ENCODE measurements at places on chromosomes 7 and 10.
A peak's percentile ranks its signal among the peaks of the same experiment; 100 is the strongest.

- DNase-seq = no peak
Observed at GRCh38 chr10:103514244-103514643, 20.7 kb downstream of the NEURL1 start.

DNA sequence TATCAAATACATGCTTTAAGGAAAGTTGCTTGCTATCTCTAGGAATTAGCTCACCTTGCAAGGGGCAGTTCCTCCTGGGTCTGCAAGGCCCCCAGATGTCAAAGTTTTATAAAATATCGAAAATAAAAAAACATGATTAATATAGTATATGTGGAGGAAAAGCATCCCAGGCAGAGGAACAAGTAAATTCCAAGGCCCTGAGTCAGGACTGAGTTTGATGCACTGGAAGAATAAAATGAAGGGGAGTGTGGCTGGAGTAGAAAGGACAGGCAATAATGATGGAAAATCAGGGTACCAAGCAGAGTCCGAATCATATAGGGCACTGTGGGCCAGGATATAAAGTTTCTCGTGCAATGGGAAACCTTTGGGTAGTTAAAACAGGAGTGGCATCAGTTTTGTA is 112.4 kb upstream of the EEPD1 start:
- DNase-seq = no peak

- no peak for DNase-seq
Observed at GRCh38 chr7:97011536-97012364, 6.4 kb downstream of the DLX6 start.

DNA sequence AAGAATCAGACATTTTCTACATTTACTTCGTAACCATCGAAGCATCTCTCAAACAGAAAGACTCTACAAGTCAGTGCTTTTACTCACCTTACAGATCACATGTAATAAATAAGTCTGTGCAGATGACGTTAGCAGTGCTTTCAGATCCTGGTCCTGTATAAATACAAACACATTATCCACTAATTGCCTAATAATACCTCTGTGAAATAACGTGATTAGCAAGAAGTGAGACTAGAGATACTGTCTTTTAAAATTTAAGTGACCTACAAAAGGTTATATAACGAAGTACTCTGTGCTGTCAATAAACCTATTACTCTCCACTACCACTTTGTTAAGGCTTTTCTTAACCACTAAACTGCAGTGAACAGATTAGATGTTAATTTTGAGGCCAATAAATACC is 246.9 kb downstream of the NSUN6 start:
- no peak for DNase-seq

- DNase-seq = no peak
Observed at GRCh38 chr10:87659571-87660483, at the start of gene PAPSS2. PAPSS2 (plus strand) TSS chr10:87659878; CDS start chr10:87659982, 104 bp downstream.

- DNase-seq = no peak
Observed at GRCh38 chr10:63241841-63242281, 108.7 kb downstream of the NRBF2 start.

- no peak for DNase-seq
Observed at GRCh38 chr7:832167-832967, at the start of gene SUN1. SUN1 (plus strand) TSS chr7:832476; CDS start chr7:832525, 49 bp downstream.

- no peak for DNase-seq
Observed at GRCh38 chr10:79238158-79238520, 109.1 kb upstream of the PPIF start.

- DNase-seq = no peak
Observed at GRCh38 chr7:142789441-142789840, 18.7 kb downstream of the PRSS2 start.

DNA sequence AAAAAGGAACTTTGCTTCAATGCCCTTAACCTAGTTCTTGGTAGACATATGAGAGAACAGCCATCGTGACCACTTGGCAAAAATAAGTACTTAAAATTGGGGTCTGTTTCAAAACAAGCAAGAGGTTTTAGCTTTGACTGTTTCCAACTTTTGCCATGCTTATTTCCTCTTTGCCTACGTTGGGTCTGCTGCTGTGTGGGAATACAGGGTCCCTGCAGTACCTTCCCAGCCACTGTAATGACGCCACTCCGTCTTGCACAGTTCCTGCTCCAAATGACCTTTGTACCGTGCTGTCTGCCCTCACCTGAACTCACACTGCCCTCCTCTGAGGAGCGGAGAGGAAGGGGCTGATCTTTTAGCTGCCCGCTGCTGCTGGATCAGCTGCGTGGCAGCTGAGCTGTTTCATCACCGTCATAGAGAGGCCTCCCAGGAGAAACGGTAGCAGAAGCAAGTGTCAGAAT is 133.1 kb downstream of the MAPK8 start:
- DNase-seq = no peak

DNA sequence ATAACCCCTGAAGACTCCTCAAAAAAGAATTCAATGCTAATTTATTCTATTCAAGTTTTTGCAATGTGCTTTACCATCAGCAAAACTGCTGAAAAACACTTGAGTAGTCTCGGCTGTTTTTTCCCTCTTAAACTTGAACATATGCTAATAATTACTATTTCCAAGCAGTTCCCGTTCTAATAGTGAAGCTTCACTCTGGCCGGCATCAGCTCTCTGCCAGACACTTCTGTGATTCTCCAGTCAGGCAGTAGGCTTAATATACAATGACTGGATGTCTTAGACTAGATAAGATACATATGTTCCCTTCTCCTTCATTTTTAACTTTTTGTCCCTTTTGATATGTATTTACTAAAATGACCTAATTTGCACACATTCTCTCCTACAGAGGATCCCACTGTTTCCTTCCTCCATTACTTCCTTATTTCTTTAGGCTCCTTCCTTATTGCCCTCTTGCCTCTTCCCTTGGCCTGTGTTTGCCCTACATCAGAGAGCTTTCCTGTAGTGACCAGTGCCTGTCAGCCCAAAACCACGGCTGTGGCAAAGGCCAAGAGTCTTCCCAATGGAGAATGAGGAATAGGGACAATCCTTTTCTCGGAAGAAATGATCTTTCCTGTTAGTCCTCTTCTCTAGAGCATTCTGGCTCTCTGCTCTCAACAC is 23.5 kb downstream of the HEPACAM2 start:
- DNase-seq = no peak

- DNase-seq = no peak
Observed at GRCh38 chr10:13317474-13317873, 17.6 kb upstream of the PHYH start.

DNA sequence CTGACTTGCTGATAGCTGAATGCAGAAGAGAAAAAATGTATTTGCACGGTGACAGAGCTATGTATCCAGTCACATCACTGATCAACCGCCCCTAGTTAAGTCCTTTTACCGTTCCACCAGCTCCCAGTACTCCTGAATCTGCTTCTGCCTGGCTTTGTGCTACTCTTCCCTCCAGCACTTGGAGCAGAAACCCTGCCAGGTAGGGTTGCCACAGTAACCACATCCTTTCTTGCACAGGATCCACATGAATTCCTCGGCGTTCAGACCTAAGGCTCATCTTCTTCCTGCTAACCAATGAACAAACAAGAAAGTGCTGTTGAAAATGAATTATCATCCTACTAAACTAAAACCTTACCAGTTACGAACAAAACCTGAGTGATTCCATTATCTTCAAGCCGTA is 52.0 kb upstream of the KCTD7 start:
- peak; percentile 4 for DNase-seq

DNA sequence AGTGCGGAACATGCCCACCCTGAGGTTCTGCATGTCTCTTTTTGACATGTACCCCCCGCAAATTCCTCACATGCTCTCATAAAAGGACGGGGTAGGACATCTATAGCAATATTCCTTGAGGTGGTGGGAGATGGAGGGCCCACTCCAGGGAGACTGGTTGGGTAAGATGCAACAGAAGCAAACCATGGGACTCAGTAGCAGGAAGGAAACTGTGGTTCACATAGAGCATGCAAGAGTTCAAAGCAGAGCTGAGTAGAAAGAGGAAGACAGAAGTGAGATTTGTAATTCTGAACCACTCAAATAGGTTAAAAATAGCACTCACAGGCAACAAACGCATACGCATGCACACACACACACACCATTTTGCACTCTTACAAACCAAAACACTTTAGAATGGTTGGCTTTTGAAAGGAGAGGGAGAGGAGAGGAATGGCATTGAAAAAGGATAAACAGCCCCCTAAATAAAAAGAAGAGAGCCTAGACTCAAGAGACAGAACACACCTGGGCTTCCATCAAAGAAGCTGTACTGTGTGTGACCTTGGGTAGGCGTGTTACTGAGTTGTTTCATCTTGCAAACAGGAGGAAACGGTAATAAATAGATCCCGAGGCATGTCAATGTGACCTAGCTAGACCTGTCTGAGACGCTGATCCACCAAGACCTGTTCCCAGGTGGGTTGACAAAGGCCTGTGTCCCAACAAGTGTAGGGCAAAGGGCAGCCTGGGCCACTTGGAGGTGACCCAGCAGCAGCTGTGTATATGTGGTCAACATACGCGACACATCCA is 77.6 kb upstream of the LRRC4 start:
- no peak for DNase-seq

DNA sequence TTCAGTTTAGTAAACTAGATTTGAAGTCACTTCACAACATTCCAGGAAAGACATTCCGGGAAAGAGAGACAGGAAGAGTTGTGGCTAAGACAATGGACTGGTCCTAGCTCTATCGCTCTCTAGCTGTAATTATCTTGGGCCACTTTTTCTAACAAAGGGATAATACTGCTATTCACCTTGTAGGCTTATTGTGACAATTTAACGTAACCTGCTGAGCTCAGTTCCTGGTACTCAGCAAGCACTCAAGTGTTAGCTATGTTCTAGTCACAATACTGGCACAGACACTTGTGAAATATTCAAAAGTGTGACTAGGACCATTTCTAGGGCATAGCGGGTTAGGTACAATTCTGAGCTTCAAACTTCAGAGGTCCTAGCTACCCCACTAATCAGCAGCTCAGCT is 12.0 kb upstream of the NRCAM start:
- no peak for DNase-seq

DNA sequence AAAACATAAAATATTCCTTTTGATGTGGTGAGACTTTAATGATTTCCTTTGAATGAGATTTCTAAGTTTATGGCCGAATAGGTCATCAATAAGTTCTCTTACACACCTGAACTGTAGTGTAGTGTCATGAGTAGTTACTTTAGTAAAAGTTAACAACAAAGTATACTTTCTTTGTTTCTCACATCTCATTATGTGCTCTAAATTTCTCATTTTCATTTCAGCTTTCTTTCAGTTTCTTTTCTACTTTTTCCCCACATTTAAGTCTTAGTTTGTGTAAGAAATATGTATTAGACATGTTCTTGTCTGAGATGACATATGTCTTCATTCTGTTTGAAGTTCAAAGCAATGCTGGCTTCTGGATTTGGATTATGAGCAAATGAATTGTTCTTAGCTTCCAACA is 348.1 kb downstream of the ANKRD7 start:
- no peak for DNase-seq

- no peak for DNase-seq
Observed at GRCh38 chr7:131909151-131909768, 352.8 kb upstream of the PODXL start.

DNA sequence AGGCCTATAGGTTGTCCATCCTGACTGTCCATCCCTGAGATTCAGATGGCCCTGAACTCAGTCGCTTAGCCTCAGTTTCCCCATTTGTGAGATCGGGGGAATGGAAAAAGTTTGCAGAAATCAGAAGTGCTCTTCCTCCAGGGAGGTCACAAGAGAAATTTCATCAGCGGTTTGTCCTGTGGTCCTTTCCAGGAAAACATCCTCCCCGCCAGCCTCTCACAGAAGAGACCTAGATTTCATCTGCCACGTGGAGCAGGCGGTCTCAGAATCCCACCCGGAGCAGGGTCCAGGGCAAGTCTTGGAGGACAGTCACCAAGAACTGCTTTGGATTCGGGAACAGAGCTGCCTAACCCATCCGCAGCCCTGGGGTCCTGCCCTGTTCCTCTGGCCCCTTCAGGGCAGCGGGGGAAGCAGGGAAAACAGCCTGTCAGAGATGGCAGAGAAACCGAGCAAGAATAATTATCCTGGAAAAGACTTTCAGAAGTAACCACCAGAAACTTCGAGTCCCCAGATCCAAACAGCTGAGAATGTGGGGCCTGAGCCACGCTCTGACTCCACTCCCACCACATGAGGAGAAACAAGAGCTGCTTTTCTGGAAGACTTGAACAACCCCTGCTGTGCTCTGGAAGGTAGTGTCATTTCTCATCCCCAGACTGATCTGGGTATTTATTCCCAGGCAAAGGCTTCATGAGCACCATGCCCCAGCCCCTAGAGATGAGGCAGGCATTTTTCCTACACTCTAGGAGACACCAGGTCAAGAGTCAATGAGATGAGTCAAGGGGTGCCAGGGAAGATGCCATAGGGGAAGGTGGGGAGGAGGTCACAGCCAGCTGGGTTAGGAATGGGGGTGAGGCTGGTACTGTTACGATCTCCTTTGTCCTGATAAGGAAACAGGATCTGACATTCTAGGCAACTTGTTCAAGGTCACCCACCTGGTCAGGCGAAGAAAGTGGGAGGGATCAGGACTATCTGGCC is 1.1 kb upstream of the TNS3 start:
- no peak for DNase-seq

- no peak for DNase-seq
Observed at GRCh38 chr7:85324145-85324799, 137.4 kb upstream of the SEMA3D start.

GRCh38 chr7:135672560-135673359 is 10.4 kb downstream of the STMP1 start:
- no peak for DNase-seq

- no peak for DNase-seq
Observed at GRCh38 chr7:12821746-12822145, 134.3 kb downstream of the ARL4A start.

DNA sequence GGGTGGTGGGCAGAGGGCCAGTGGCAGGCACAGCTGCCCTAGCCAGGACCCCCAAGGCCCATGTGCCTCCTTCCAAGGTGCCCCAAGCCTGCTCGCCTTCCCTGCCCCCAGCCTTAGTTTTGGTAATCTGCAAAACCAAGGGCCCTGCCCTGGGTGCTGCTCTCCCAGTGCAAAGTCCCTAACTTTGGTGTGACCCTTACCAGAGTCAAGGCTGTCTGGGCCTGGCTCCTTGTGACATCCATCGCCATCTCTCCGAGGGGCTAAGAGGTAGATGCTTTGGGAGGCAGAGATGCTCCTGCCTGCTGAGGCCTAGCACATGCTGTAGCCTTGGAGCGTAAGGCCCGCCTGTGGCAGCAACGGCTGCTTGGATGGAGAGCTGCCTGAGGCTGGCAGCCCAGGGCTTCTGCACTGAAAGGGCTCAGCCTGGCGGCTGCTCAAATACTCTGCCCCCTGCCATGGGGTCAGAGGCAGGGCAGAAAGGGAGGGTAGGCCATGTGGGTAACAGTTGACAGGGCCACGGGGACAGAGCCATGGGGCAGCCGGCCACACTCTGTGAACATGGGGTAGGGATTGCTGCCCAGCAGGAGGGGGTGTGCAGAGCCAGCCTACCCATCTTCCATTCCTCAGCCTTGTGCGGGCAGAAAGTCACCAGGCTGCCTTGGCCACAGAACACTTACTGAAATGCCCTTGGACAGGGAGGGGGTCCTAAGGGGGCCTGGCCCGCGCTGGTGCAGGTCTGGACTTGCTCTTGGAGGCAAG is 17.9 kb upstream of the MYL7 start:
- DNase-seq = no peak

GRCh38 chr10:61179771-61180170 is 235.8 kb upstream of the RHOBTB1 start:
- no peak for DNase-seq

- DNase-seq = no peak
Observed at GRCh38 chr10:37747081-37747480, 110.3 kb downstream of the ZNF248 start.
